ENCODE measurements at places on chromosomes 4 and X.

DNA sequence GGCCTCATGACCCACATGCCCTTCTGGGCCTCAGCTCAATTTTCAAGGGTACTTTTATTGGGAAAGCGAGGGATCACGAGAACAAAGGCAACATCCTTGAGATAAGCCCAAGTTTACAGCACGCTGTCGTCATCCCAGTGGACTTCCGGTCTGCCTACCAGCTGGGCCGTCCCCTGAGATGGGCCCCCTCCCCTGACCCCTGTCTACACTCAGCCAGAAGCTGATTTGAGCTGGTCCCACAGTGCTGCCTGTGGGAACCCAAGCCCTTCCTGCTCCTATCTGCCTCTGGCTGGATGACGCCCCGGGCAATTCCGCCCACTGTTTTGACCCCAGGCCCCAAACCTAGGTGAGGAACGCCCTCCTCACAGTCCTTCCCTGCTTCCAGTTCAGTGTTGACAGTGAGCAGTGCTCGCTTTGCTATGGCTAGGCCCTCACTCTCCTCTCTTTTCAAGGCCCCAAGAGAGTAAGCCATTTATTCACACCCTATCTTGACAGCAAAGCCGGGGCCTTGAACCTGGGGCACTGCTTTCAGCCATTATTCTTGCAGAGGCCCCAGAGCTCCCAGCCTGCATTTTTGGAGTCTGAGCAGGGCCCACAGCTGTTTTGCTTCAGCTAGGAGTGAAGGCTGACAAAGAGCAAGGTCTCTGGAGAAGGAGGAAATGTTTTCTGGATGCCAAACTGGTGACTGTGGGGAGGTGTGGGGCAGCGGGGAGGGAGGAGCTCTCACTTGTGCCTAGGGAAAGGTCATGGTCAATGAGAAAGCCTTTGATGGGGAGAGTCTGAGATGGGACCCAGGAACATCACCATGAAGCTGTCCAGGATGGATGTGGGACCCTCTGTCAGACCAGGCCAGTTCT is 164.6 kb upstream of the BCOR start:
- no peak for DNase-seq

DNA sequence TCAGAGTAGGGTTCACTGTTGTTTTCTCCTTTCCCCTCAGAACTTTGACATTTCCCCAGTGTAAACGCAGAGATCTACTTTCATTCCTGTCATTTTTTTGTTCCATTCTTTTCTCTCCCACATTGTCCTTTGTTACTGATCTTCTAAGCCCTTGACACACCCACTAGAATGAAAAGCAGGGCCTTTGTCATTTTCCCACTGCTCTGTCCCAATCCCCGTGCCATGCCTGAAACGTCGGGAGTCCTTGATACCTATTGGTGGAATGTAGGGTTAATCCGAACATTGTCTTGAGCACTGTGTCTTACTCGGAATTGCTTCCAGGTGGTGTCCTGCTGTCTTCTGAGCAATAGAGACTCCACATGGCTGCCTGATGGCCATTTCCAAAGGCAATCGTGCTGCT is 887.1 kb upstream of the FRG1 start:
- no peak for DNase-seq

DNA sequence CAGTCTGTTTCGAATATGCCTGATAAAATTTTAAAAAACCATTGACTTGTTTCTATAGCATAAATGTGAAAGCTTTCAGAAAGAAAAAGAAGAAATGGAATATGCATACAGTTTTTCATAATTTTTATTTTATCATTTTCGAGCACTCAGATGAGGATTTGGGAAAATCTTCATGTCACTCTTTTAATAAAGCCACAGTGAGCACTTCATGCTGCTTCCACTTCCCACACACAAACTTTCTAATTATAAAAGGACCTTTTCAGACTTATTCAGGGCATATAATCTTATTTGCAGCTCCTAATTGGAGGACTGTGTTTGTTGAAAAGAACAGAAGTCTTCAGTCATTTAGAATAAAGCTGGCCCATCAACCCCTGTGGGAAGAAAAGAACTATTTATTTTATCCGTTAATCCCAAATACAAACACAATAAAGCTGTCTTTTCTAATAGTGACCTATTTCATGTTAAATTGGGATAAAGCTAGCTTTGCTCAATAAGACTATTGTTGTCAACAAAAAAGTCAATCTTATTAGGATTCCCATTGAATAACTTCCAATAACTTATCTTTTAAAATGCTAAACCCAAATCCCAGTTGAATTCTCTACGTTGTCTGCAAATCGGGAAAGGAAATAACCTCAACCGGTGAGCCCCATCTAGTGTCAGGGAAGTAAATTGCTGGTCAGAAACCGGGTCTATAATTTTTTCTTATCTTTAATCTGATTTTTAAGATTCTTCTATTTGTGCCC is 211.5 kb downstream of the PDGFRA start:
- DNase-seq: no peak

- no peak for DNase-seq
These were observed 87.3 kb upstream of the ANXA3 start for GRCh38 chr4:78464265-78464664.

GRCh38 chr4:92501456-92501855 is 197.7 kb downstream of the GRID2 start:
- DNase-seq: no peak

DNA sequence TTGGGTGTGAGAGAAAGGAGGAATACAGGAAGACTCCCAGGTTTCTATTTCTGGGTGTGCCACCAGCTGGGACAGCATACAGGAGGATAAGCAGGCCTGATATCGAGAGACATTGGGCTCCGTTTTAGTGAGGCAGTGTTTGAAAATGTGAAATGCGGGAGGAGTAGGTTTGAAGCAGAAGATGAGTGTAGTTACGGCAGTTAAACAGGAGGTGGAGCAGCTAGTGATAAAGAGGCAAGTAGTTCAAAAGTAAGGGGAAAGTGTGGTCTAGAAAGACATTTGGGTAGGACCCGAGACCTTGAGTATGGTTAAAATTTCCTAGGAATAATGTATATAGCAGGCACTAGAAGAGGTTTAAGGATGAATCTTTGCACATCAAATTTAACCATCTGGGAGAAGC is 42.4 kb downstream of the DCUN1D4 start:
- DNase-seq: no peak

GRCh38 chr4:23686169-23686897 is 203.5 kb downstream of the PPARGC1A start:
- no peak for DNase-seq

GRCh38 chrX:69133921-69134542 is 31.2 kb downstream of the PJA1 start:
- no peak for DNase-seq

DNA sequence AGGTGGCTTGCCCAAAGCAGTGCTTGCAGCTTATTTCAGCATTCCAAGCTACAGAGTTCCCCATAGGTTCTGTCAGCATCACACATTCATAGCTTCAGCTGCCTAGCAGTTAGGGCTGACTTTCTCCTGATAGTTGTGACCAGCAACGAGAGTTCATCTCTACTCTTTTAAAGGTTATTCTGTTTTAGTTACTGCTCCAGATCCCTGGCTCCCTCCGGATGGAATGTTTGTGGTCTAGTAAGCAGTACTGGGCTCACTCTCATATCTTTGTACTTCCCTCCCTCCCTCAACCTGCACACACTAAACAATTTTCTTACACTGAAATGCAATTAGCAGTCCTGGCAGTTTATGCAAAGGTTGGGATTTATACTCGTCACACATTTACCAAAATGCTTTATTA is 43.9 kb downstream of the PTTG2 start:
- DNase-seq: no peak

- no peak for DNase-seq
These were observed 1698.3 kb downstream of the STIM2 start for GRCh38 chr4:28558895-28559294.

Measured in activated naive CD4-positive, alpha-beta T cell treated with anti-CD3 and anti-CD28 coated beads, Interleukin-2, amount 10 ng/mL, durations not matched to agents 7 days and 5 days (primary cell).